ENCODE measurements at places on chromosomes 4 and X. TPM values are rescaled to one million over a fixed set of nuclear protein-coding genes. Genes with fewer than 3 reads are reported as not detected.

DNA sequence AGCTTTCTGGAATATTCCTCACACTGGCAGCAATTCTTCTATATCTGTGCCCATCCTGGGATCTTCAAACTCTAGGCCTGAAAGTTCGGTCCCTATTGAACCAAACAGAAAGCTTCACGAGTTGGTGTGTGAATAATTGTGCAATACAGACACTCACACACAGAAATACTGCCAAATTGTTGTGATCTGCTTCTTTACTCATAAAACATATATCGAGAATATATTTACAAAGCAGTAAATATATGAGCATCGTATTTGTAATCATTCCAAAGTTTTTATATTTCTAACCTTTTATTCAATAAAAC, 56.6 kb upstream of the BEX4 start:
- DNase-seq, result no peak

DNA sequence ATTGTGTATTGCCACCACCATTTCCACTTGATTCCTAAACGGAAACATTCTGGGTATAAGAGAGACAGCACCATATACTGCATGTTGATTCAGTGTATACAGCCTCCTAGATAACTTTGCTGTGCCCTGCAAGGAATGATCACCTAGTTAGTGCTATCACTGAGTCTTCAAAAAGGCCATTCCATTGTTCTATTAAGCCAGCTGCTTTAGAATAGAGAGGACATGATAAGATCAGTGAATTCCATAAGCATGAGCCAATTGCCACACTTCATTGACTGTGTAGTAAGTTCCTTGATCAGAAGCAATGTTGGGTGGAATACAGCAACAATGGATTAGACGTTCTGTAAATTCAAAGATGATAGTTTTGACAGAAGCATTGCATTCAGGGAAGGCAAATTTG, 1047.3 kb downstream of the PCDH18 start:
- DNase-seq, result no peak

GRCh38 chr4:21490682-21491081, 457.9 kb downstream of the KCNIP4 start:
- DNase-seq, result no peak

GRCh38 chrX:123487669-123488068, 245.2 kb downstream of the THOC2 start:
- no peak for DNase-seq

Gene NKX6-1
- 0.54 TPM for total RNA-seq

Gene NDP
- 29.4 TPM for total RNA-seq
